ENCODE measurements at places on chromosomes 16 and 17.

GRCh38 chr16:49419862-49420261 is 46.3 kb downstream of the C16orf78 start:
- DNase-seq = no peak

DNA sequence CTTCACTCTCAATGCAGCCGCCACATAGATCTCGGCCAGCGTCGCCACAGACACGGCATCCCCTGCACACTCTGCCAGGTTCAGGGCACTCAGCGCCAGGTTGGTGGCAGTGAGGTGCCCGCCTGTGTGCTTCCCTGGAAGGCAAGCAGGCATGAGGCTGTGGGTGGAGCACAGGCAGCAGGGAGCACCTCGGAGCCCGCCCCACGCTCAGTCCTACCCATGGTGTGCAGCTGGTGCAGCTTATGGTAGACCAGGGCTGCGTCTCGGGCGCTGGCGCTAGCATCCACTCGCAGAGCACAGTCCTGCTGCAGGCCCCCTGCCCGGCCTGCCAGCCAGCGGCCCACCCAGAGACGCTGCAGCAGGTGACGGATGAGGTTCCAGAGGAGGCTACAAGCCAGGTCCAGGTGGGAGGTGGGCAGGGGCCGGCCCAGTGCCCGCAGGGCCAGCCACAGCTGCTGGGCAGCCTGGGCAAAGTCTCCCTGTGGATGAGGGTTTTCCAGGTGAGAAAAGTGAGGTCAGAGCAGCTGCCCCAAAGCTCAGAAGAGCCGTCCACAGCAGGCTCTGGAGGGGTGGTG is 20.5 kb downstream of the SREBF1 start:
- no peak for DNase-seq

DNA sequence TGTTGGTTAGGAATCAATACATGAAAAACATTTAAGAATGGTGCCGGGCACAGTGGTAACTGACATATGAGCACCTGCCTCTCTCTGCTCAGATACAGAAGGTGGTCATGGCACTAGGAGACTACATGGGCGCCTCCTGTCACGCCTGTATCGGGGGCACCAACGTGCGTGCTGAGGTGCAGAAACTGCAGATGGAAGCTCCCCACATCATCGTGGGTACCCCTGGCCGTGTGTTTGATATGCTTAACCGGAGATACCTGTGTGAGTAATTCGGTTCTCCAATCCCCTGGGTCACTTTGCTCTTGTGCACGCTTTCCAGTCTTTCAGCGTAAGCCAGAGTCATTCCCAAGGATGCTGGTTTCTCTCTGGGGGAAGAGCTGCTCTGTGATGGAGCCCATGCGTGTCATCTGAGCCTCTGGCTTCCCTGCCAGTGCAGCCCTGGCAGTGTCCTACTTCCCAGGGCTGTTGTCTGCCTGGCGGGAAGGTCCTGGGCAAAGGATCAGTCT is 3.0 kb upstream of the CD68 start:
- peak; percentile 40 for DNase-seq

DNA sequence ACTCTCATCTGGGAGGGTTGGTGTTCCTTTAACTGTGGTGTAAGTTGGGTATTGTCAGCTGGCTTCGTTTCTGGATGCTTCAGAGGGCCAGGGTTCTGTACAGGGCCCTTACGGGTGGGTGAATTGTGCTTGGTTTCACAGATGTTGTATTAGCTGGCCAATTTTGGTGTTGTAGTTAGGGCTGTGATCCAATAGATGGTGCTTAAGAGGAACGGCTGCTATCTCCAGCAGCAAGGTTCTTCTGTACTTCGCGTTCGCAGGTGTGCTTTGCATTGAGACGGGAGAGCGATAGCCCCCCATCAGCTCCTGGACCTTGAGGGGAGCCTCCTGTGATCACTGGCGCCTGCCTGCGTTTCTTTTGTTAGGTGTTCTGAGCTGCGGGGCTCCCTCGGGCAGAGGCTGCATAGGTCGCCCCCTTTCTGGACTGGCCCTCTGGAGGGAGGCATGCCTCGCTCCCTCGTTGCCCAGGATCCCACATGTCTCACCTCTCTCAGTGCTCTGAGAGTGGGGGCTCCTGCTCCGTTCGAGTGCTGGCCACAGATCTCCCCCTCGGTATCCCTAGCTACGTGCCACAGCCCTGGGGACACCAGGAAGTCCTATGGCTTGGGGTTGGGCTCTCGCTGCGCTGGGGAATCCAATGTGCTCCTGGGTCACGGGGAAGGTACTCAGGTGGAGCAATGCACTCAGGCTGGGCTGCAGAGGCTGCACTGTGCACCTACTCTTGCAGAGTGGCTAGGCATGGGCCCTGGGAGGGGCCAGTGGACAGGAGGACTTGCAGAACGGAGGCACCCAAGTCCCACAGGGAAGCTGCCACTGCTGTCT is 837 bp upstream of the PRDM7 start:
- peak; percentile 50 for DNase-seq

DNA sequence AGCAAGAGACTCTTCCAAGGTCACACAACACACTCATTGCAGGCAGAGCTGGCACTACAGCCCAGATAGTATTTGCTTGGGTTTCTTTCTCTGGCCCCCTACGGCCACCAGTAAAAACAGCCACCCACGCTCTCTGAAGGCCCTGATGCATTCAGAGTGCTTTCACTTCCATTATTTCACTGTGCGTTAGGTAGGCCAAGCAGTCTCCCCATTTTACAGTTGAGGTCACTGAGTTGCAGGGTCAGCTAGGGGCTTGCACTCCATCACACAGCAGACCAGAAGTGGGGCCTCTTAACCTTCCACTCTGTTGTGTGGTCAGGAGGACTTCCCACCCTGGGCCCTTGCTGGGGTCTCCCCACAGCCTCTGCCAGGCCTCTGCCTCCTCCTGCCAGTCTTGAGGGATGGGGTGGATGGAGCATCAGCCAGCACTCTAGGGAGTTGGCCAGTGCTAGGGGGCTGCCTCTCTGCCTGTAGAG is 2.5 kb downstream of the TBX21 start:
- peak; percentile 70 for DNase-seq

DNA sequence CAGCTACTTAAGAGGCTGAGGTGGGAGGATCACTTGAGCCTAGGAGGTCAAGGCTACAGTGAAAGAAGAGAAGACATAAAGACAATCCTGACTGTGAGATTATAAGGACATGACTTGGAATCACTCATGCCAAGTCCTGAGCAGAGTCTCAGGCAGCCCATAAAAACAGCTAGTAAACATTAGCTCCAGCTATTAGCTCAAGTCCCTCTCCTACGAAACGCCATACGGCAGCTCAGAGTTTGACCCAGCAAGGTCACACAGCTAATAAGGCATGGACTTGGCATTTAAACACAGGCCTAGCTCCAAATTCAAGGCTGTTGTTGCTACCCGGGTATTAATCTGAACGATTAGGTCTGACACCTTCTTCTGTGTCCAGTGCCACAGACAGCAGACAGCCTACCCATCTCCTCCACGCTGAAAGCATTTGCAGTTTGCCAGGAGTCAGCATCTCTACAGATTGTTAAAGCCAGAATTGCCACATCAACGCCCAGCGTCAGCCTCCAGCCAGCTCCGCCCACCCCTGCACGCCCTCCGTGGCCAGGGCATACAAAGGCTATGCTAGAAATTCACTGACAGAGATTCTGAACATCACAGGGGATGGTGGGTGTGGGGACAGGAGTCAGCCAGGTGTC is 9.9 kb upstream of the TMEM114 start:
- DNase-seq = no peak

GRCh38 chr17:14298221-14298946 is 2.5 kb upstream of the HS3ST3B1 start:
- no peak for DNase-seq

GRCh38 chr17:64784353-64785010 is 122.4 kb upstream of the SMURF2 start:
- no peak for DNase-seq

DNA sequence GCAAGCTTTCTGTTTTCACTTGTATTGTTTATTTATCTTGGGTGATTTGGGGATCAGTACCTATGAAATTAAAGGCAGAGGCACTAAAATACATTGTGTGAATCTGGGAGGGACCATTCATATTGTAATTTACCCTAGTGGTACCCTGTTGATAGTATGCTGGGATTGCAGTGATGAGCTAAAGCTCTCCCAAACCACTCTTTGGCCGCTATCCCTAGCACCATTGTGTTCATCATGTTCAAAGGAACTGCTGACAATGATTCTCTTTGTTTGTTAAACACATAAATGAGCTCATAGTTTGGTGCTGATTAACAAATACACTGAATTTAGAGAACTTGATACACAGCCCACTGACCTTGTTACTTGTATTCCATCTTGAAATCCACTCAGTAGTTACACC is 1469.8 kb downstream of the CDH11 start:
- DNase-seq = no peak

DNA sequence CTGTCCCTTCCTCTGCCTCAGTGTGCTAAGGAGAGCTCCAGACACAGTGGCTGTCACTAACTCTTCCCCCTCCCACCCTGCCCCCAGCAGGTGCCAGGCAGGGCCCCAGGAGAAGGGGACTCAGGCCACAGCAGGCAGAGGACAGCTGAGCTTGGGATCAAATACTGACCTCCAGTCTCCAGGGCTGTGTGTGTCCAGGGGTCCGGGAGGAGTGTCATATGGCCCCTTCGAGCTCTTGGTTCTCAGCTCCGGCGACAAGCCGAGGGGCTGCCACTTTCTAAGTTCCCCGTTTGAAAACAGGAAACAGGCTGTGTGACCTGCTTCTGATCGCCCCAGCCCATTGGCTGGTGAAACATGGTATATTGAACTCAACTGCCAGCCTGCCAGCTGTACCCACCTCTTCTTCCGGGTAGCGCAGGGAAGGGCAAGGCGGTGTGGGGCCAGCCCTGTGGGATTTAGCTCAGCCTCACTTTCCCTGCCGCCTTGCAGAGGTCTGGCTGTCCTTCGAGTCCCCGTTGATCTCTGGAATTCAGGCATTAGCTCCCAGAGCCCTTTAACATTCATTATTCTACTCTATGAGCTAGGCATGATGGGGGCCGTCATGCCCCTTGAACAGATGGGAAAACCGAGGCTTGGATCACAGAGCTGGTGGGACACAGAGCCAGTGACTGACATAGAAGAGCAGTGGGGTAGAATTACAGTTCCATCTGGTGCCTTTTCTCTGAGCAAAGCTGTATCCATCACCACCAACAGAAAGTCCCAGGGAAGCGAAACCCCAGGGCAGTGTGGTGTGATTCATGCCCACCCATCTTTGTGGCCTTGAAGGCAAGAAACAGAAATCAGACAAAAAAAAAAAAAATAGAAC is at the start of gene SNX20:
SNX20 (minus strand) TSS at position 292 of the 865 bp plus-strand sequence. CDS start 3,786 bp downstream, outside the sequence.
- peak; percentile 82 for DNase-seq

- DNase-seq = no peak
Observed at GRCh38 chr16:67549240-67549639, 13.1 kb upstream of the CTCF start.

GRCh38 chr16:80670170-80670865 is 129.5 kb downstream of the DYNLRB2 start:
- no peak for DNase-seq

- no peak for DNase-seq
Observed at GRCh38 chr17:6478486-6478885, 34.2 kb downstream of the PIMREG start.

GRCh38 chr16:82735186-82735585 is 108.4 kb downstream of the CDH13 start:
- no peak for DNase-seq

DNA sequence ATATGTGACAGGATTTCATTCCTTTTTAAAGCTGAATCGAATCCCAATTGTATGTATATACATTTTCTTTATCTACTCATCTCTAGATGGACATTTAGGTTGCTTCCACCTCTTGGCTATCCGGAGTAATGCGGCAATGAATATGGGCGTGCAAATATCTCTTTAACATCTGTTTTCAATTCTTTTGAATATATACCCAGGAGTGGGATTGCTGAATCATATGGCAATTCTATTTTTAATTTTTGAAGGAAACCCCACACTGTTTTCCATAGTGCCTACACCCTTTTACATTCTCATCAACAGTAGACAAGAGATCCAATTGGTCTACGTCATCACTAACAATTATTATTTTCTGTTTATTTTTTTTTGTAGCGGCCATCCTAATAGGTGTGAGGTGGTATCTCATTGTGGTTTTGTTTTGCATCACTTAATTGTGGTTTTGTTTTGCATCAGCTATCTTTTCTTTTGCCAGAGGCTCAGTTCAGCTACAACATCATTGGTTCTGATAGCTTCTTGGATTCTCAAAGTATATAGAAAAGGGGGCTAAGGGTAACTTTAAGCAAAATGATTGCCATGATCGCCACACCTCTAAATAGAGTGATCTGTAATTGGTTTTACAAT is 25.6 kb upstream of the MAP2K6 start:
- no peak for DNase-seq

- DNase-seq = no peak
Observed at GRCh38 chr17:40718930-40719329, 15.4 kb upstream of the KRT24 start.

DNA sequence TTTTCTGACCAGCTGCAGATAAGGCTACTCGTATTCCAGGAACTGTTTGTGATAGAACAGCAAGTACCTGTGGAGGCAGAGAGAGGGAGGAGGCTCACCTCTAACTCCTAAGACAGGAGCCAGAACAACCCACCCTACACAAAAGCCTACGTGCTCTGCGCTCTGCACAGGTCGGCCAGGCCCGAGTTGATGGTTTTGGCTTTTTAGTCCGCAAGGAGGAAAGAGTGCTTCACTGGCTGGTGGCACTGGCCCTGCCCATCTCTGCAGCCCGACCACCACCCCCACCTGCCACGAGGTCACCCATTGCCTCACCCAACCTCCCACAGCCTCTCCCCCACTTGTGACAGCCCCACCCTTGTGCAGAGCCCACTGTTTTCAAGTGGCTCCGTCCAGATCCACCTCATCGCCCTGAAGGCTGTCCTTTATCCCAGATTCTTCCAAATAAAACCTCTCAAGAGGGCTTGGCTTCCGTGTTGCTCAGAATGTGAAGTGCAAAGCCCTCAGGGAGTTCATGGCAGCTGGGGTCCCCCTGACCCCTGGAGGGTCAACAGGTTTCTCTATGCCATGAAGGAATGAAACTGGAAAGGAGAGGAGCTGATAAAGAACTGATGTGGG is 39.7 kb downstream of the USP22 start:
- no peak for DNase-seq

GRCh38 chr17:32141258-32141657 is 1.0 kb upstream of the RHOT1 start:
- no peak for DNase-seq

DNA sequence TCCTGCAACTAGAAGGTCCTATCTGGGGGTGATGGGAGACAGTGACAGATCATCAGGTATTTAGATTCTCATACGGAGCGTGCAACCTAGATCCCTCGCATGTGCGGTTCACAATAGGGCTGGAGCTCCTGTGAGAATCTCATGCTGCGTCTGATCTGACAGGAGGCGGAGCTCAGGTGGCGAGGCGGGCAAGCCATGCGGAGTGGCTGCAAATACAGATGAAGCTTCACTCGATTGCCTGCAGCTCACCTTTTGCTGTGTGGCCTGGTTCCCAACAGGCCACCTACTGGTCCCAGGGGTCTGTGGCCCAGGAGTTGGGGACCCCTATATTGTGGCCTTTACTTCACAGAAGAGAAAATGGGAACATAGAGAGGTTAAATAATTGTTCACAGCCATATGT is 200.4 kb downstream of the IRF8 start:
- no peak for DNase-seq

- no peak for DNase-seq
Observed at GRCh38 chr17:57288773-57289121, 32.4 kb downstream of the MSI2 start.
